ENCODE measurements at places on chromosomes 7 and 10.

DNA sequence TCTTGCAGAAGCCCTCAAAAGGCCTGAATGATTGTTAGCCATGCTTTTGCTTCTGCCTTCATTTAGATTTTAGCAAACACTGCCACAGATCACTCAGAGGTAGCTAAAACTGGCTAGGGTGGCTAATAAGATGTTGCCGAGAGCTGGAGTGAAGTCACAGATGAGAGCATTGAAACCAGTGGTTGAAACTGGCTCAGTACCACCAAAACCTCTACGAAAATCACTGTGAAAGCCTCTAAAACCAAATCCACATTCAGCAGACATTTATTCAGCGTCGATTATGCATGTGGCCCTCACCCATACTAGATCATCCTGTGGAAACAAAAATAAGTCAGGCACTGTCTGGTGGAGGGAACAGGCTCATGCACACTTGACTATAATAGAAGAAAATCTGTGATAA is 50.8 kb downstream of the PIK3CG start:
- DNase-seq = no peak

DNA sequence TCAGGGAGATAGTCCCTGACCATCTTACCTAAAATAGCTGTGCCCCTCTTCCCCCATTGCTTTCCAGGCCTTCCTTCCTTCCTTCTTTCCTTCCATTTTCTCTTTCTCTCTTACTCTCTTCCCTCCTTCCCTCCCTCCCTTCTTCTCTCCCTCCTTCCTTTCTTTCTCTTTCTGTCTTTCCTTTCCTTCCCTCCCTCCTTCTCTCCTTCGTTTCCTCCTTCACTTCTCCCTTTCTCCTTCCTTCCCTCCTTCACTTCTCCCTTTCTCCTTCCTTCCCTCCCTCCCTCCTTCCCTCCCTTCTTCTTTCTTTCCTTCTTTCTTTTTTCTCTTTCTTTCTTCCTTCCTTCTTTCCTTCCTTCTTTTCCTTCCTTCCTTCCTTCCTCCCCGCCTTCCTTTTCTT is 24.6 kb upstream of the MKX start:
- DNase-seq = no peak

DNA sequence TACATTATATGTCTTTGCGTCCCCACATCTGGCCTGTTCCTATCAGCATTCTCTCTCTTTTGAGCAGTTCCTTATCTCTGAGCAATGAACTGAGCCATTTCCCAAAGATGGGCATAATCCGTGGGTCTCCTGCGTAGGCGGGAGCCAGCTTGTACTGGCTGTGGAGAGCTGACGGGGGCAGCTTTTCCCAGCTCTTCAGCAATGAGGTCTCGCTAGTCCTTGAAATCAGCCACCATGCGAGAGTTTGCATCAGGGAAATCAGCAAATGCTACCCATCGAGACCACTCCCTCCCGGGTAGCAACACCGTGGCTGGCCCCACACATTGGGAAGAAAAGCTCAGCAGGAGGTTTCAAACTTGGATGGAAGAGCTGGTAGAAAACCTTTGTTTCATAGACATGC is 51.9 kb upstream of the FAM180A start:
- no peak for DNase-seq

DNA sequence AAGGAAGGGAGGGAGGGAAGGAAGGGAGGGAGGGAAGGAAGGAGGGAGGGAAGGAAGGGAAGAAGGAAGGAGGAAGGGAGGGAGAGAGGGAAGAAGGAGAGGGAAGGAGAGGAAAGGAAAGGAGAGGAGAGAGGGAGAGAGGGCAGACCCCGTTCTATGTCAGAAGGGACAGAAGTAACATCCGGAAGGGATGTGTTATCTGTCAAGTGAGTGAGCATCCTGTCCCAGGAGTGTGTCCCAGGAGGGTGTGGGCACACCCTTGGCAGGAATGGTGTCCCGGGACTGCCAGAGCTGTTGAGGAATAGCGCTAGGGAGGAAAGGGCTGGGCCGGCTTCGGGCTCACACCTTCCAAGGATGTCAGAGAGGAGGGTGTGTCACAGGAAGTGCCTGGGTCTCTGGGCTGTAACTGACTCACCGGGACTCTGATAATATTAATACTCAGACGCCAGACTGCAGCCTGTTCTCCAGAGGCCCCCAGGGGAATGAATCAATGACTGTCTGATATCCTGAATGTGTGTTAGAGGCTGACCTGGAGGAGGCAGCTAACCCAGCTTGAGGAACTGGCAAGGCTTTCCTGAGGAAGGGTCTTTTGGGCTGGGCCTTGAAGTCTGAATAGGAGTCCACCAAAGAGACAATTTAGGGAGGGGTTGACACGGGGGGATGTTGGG is 125.6 kb upstream of the TNRC18 start:
- DNase-seq = no peak

GRCh38 chr7:25894902-25895791 is 256.9 kb upstream of the NFE2L3 start:
- DNase-seq = no peak

DNA sequence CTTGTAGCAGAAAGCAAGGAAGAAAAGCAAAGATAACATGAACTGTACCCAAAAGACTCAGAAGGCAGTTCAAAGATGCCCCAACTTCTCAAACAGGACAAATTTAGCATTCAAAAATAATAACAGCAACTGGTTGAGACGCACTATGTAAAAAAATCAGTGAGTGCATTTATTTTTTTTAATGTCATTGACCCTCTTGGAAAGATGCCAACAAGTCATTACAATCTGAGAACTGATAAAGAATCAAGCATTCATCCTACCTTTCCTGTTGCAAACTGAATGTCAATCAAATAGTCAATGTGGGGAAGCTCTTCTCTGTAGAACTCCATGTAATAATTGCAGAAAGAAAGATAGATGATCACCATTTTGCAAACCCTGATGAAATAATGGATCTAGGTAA is 1.7 kb upstream of the CCDC186 start:
- no peak for DNase-seq

- DNase-seq = no peak
Observed at GRCh38 chr7:48255046-48255445, 83.8 kb downstream of the ABCA13 start.

GRCh38 chr10:70034232-70034631 is 18.4 kb upstream of the MACROH2A2 start:
- no peak for DNase-seq

- no peak for DNase-seq
Observed at GRCh38 chr10:86941991-86942421, 15.4 kb downstream of the MMRN2 start.

DNA sequence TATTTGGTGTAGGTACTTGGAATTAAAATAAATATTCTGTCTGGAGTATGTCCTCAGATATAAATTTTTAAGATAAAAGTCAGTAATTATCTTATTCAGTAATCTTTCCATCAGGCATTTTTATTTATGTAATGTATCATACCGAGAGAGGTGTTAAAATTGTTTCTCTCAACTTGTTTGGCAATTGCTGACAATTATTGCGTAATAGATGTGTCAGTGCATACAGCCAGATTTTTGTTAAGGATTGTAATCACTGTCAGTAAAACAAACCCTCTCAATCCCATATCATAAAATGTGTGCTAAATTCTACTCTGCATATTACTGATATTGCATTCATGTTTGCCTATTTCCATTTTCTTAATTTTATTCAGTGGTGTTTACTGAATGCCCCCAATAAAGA is 69.2 kb downstream of the CNTNAP2 start:
- DNase-seq = no peak

- DNase-seq = no peak
Observed at GRCh38 chr7:44396931-44397545, 71.6 kb upstream of the CAMK2B start.

- DNase-seq = no peak
Observed at GRCh38 chr7:71408271-71408670, 276.3 kb downstream of the GALNT17 start.

Data from stimulated activated CD4-positive, alpha-beta T cell treated with anti-CD3 and anti-CD28 coated beads, TNF-alpha, amount 100 ng/mL, for 4 hours (primary cell).